ENCODE measurements at places on chromosomes 2 and 18.

GRCh38 chr2:201072201-201072530 lies 365 bp downstream of the NDUFB3 start:
- DNase-seq = no peak

DNA sequence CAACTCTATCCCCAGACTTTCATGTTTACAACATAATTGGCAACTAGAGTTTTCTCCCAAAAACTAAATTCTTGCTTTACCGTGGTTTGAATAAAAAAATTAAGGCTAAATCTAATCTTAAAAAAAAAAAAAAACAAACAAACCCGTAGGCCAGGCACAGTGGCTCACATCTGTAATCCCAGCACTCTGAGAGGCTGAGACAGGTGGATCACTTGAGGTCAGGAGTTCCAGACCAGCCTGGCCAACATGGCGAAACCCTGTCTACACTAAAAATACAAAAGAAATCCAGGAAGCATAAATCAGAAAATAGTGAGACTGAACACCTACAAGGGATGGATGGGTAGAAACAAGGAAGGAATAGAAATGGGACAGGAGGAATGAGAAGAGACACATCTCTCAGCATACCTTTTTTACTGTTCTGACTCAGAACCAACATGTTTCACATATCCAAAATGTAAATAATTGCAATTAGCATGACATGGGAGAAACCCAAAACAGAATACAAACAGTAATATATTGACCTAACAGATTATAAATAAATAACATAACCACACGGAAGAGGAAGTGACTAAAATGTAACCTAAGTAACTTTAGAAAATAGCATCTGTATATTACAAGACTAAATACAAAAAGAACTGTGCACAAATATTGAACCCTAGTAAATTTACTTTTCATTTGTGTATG lies 17.5 kb downstream of the MGAT4A start:
- no peak for DNase-seq

DNA sequence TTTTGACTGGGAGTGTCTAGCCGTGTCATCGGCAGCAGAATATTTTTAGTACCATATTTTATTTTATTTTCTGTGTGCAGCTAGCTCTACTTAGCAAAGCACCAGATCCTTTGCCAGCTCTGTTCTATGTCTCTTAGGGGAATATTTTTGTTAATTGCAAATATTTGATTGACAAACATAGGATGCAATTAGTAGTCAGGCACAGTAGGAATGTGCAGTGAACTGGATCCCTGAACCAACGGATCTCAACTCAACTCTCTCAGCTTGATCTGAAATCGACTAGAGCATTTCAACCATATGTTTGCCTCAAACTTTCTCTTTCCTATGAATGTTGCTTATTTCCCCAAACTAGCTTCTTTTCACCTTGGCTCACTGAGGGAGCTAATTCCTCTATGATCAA lies 998.0 kb upstream of the FANCL start:
- no peak for DNase-seq

DNA sequence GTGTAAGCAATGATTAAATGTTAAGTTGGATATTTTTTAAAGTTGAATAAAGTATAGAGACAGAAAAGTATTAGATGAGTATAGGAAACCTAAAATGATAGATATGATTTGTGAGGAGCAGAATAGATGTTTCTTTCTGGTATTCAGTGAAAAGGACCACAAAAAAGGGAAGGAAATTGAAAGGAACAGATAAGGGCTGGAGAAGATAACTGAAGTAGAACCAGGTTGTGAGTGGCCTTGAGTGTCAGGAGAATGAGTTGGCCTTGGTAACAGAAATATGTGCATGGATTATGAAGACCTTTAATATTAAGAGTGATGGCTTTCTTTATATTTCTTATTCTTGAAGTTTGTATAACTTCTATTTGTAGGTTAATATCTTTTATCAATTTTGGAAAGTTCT lies 543.5 kb downstream of the METTL4 start:
- DNase-seq = no peak

- DNase-seq = no peak
These were observed 6.7 kb downstream of the BCL2 start for GRCh38 chr18:63312737-63313395.

- no peak for DNase-seq
These were observed 13.9 kb downstream of the FN1 start for GRCh38 chr2:215421859-215422461.

GRCh38 chr2:215602997-215603396 lies 167.1 kb upstream of the FN1 start:
- no peak for DNase-seq

GRCh38 chr2:96409081-96409819 lies 73.7 kb downstream of the NCAPH start:
- no peak for DNase-seq

DNA sequence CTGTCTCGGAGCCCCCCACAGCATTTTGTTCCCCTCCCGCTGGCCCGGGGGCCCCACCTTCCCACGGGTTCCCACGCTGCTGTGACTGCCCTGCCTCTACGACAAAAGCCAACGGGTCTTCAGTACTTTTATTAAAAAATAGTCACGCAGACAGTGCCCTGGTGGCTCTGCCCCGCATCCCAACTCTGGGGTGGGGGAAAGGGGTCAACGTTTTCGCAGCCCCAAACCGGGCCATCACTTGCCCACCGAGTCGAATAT lies 1.0 kb downstream of the UCN start:
- DNase-seq = no peak

DNA sequence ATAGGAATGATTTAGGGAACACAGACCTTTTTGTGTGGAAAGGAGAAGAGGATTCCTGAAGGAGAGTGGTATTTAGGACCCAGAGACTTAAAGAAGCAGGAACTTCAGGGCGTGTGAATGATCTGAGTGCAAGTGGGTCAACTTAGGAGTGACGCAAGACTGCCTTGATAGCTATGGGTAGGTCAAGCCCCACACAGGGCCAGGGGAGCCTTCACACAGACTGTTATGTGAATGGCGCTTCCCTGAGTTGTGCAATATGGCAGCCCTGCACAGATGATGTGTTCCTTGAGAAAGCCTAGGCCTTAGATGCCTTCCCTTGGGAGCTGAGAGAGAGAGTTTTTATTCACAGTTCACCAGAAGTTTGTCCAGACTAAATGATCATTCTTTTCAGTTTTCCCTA lies 47.1 kb upstream of the IGFBP5 start:
- no peak for DNase-seq

GRCh38 chr2:63007813-63008458 lies 42.7 kb upstream of the OTX1 start:
- DNase-seq = no peak

- DNase-seq = no peak
These were observed 3.2 kb downstream of the NR4A2 start for GRCh38 chr2:156329031-156329926.

GRCh38 chr18:46536215-46536874 lies 120.7 kb downstream of the LOXHD1 start:
- no peak for DNase-seq

- DNase-seq = peak; percentile 31
These were observed 166.6 kb upstream of the TANK start for GRCh38 chr2:160993654-160994061.

DNA sequence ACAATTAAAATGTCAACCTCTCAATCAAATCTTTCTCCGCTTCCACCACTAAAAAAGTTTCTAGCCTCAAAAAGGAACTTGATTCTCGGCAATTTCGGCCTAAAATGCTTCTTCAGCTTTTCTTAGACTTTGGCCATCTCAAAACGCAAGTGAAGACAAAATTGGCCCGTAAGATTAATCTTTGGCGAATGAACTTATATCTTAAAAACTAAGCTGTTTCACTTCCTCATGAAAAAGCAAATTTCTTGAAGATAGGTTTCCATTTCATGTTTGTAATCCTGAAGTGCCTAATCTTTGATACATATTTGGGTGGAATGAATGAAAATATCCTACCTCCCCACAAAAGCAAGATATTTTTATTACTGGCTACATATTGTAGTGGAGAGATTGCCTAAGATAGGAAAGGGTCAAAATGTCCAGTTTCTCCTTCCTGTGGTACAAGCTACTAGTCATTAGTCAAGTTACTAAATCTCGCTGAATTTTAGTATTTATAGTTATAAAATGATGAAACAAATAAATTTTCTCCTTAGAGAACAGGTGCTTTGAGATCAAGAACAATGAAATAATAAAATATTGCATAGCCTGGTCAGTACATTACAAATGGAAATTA lies 85.4 kb upstream of the ZEB2 start:
- DNase-seq = no peak

- DNase-seq = no peak
These were observed 154.3 kb downstream of the NDUFA10 start for GRCh38 chr2:239870863-239871262.

DNA sequence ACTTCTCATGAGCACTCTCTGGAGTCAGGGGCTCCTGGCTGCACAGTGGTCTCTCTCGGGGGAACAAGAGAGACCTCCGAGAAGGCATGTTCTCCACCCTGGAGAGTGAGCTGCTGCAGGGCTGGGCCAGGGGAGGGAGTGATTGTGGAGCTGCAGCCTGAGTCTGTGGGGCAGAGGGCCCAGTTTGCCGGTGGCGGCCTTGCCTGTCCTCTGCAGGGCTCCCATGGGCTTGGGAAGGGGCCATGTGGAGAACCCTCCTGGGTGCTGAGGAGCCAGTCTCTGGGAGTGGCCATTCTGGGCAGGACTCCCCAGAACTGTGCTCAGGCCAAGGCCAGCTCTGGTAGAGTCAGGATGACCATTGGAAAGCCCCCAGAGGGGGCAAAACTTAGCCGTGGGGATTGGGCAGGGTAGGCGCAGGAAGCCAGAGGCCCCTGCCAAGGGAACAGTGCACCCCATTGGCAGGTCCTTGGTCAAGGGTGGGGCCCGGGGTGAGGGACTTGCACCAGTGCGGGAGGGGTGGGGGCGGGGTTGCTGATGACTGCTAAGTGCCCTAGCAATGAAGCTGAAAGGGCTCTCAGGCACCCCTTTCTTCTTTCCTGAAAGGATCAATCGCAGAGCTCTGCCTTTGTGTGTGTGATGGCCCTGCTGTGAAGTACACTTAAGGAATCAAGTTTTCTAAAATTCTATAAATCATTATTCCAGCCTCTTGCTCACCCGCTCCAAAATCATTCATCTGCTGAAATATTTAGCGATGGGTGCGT lies 69.7 kb upstream of the BOD1L2 start:
- DNase-seq = no peak

GRCh38 chr2:172246649-172247048 lies 143.9 kb upstream of the DLX2 start:
- no peak for DNase-seq

GRCh38 chr2:206368933-206369569 lies 74.3 kb upstream of the ADAM23 start:
- no peak for DNase-seq

DNA sequence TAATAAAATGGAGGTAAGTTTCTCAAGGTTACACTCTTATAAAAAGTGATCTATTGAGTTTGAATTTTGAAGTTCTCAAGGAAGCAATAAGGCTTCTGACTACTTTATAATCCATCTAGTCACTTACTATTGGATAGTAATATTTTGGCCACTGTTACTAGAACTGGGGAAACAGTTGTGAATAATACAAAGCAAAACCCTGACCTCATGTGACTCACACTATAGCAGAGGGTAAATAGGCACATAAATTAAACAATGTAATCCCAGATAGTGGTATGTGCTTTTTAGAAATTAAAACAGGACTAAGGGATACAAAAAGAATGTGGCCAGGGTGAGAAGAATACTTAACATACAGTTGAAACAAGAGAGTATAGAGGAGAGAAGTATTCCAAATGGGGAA lies 78.6 kb downstream of the CALCRL start:
- no peak for DNase-seq

GRCh38 chr2:85449214-85449588 lies 30.7 kb downstream of the SH2D6 start:
- no peak for DNase-seq

DNA sequence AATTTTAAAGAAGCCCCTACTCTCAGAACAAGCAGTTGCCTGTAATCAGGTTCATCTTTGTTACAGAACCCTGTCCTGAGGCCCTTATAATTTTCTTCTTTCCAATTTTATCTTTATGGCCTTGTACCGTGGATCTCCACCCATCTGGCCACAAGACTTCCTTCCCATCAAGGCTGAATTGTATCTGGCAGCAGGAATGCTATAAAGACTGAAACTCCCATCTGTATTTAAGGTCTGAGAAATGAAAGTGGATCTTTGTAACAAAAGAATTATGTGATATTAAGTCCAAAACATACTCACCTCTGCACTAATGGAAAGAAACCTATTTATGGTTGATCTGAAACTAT lies 91.8 kb downstream of the METTL8 start:
- no peak for DNase-seq

- no peak for DNase-seq
These were observed 427.3 kb downstream of the THSD7B start for GRCh38 chr2:137192366-137193310.

- DNase-seq = peak; percentile 49
These were observed 29.5 kb downstream of the PAX8 start for GRCh38 chr2:113248997-113249770.
